ENCODE measurements at places on chromosomes 4 and X.
A peak's percentile ranks its signal among the peaks of the same experiment; 100 is the strongest.

- DNase-seq: no peak
Observed at GRCh38 chrX:138775517-138775916, 64.0 kb upstream of the FGF13 start.

GRCh38 chr4:66963084-66963483 lies 582.2 kb downstream of the CENPC start:
- no peak for DNase-seq

DNA sequence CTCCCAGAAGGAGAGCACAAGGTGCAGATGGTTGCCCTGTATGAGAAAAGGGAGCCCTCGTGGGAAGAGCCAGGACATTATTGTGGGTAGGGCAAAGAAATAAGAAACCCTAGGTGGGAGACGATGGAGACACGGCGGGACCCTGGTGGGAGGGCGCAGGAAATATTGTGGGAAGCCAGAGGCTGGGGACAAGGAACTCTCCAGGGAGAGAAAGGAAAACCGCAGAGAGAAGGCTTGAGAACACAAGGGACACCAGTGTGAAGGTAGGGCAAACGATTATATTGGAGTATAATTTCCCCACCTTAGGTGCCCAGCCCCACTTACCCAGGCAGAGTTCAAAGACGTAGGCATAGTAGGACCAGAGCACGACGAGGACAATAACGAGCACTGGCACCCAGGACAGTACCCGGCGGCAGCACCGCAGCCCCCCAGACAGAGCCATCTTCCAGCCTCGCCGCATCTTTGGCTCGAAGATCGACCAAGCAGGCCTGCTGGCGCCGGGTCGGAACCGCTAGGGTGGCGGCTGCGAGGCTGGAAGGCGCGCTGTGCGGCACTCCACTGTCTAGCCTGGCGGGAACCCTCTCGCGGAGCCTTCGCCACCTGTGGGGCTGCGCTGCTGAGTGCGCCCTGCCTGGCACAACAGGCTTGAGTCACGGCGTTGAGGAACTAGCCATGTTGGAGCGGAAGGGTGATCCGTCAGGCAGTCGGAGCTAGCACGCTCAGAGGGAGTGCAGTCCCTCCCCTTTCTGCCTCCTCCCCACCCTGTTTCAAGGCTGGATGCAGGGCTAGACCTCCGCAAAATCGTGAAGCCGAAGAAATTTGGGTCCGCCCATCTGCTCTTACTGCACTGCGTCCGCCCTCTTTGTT lies at the start of gene ZDHHC15:
ZDHHC15 (minus strand) TSS at position 473 of the 867 bp plus-strand sequence; CDS start at position 460, 13 bp downstream.
- peak; percentile 82 for DNase-seq

DNA sequence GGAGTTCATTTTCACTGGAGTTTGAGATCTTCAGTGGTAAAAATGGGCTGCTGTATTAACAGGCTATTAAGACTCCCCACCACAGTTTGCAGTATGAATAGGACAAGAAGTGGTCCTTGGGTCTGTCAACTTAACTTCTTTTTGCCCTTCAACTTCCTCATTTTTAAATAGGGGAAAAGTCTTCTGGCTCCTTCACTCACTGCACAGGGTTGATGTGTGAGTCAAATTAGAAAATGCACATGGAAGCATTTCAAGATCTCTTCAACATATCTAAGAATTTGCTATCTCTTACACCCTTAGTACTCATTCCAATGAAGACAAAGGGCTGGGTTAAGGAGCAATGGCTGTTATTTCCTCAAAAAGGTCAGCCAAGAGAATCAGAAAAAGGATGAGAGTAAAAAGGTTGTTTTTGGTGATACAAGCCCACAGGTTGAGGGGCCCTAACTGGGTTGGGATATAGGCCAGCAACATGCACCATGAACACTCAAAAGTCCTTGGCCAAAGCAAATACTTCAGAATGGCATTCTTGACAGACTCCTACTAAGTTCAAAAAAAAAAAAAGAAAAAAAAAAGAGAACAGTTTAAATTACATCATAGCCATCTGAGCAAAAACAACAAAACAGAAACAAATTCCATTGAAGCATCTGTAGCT lies 13.4 kb downstream of the PDE5A start:
- no peak for DNase-seq

GRCh38 chrX:115892787-115893671 lies 277.5 kb upstream of the AGTR2 start:
- DNase-seq: peak; percentile 82

DNA sequence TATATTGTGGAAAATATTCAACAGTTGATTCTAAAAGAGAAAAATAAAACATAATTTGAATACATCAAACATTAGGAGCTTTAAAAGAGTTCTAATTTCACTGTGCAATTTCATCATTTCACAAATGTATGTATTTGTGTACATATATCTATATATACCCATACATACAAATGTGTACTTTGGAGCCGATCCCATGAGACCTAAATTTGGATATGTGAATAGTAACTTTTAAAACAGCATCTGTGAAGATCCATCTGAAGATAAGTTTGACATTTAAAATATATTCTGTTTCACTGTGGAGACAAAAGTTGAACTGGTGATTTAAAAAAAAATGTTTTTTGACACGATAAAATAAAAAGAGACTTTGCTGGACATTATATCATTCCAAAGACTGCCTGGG lies 374.0 kb downstream of the TMA16 start:
- no peak for DNase-seq

DNA sequence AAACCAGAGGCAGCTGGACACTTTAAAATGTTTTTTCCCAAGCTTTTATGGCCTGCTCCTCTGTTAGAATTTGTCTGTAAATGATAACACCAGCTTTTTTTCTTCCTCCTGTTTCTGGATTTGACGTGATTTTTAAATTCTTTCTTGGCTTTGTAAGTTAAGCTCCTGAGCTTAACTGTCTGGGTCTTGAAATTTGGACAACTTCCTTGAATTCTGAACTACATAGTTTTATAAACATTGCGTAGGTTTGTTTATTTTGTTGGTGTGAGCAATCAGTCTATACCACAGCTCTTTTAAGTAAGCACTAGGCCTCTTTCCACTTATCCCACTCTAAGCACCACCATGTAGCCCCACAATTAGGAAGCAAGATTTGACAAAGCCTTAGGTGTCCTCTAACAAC lies 144.4 kb upstream of the GUCY1A1 start:
- no peak for DNase-seq

DNA sequence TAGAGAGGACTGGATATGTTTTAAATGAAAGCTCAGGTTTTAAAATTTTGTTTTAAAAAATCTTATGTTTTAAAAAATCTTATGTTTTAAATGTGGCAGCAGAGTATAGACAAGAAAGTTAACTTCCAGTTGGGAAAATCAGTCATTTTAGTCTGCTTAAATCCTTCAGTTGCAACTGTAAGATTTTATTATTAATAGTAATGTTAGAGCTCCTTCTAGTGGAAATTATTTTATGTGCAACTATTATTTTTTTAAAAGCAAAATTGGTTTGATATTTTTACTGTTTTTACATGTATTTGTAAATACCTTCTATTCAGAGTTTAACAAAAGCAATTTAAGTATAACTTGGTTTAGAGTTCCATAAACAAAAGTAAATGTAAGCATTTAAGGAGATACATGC lies 8.5 kb upstream of the NUDT6 start:
- DNase-seq: no peak

DNA sequence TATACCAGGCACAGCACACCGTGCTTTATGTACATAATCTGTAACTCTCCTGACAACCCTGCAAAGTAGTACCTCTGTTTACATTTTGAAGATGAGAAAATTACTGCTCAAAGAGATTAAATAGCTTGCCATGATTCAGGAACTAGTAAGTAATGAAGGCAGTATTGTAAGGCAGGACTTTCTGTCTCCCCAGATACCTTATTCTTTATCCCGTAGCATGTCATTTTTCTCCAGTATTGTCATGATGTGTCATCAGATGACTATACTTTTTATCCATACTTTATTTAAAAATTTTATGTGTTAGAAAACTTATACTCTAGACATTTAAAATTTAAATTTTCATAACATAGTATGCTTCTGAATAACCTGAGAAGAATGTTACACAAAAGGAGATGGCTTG lies 188.3 kb upstream of the NUDT6 start:
- DNase-seq: no peak

DNA sequence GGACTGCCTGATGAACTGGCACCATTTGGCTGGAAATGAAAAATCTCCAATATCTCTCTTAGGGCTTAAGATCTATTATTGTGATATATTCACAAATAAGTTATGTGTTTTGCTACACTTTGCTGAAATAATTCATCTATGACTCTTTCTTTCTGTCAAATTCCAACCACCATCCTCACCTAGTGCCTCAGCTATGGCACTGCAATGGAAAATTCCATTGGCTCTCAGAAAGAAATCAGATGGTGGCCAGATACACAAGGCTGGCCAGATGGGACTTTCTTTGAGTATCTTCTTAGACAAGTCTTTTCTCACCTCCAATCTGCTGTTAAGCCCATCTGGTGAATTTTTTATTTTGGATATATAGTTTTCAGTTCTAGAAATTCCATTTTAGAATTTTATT lies 28.0 kb downstream of the NAT8L start:
- no peak for DNase-seq

GRCh38 chrX:79138658-79139241 lies 5.7 kb upstream of the GPR174 start:
- DNase-seq: no peak

Measured in NCI-H1092 (cell line).